Forelimb muscle (tissue), 1 donor: ENCODE measurements at places on chromosomes 5 and 9. TPM values are rescaled to one million over a fixed set of nuclear protein-coding genes. Genes with fewer than 3 reads are reported as not detected.

- DNase-seq, result no peak
Measured at GRCh38 chr5:73359395-73359794, 89.2 kb downstream of the FOXD1 start.

GRCh38 chr5:120293796-120294195 lies 170.3 kb upstream of the PRR16 start:
- DNase-seq, result no peak

DNA sequence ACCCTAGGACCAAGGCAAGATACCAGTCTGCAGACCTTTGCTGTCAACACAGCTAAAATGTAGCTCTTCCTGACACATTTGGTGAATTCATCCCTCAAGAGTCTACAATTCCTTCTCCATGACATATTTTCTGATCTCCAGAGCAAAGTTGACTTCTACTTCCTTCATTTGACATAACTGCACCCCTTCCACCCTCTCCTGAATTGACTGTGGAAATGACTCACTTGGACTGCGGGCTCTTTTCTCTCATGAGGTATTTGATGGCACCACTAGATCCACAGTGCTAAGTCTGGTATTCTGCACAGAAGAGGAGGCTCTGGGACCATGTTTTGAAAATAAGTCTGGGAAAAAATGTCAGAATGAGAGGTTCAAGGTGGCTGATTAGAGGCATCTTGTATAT lies 338.4 kb upstream of the TRPC7 start:
- DNase-seq, result no peak

GRCh38 chr5:172690258-172691075 lies 49.4 kb downstream of the NEURL1B start:
- no peak for DNase-seq

GRCh38 chr5:136020001-136020382 lies 8.8 kb upstream of the TGFBI start:
- DNase-seq, result no peak

Gene C5
- polyA plus RNA-seq, result 6.8 TPM

Gene PCDHGB3
- polyA plus RNA-seq, result 1.6 TPM

Gene TAF11L5
- not detected for polyA plus RNA-seq
